ENCODE measurements at places on chromosomes 3 and 15.
A peak's percentile ranks its signal among the peaks of the same experiment; 100 is the strongest.

DNA sequence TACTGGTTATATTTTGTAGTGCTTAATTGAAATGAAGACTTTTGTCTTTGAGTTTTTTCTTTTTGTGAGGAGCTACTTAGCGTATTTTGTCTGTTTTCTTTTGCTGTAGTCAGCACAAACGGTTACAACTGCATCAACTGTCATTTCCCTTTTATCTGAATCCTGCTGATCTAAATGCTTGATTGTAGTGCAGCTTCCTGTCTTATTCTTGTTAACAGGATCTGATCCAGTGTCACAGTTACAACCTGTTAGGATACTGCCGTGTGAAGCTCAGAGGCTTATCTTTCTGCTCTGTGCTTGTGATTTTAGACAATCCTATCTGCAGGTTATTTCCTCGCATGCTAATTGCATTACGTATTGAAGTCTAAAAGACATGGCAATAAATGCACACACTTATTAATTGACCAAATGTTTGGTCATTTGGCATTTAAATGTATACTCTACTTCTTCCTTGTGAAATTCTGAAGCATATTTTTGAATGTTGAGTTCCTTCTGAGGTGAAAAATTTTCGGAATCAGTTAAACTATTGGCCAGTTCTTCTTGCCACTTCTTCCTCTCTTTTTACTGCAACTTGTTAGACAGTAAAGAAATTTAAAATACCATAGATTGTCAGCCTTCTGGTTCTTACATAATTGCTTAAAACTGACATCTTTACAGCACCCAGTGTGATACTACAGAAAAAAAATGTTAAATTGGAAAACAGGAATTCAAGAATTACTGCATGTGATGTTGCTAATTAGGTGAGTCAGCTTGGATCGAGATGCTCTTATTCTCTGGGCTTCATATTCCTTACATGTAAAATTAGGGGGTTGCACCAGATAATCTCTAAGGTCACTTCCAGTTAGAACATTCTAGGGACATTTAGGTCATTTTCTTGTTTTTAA, 168.2 kb downstream of the MBNL1 start:
- H3K27me3 ChIP-seq = no peaks in the 10 kb centered on the region
- DNase-seq = no peak
- H3K4me1 ChIP-seq = peaks cover 68% of the 10 kb centered on the region
- peaks cover 29% of the 10 kb centered on the region for H3K36me3 ChIP-seq
- peak overlapping the region; percentile 63 for H3K4me3 ChIP-seq
- peak overlapping the region; percentile 67 for H3K27ac ChIP-seq

GRCh38 chr3:176661432-176661964, 535.8 kb downstream of the TBL1XR1 start:
- H3K27me3 ChIP-seq = no peaks in the 10 kb centered on the region
- no peaks in the 10 kb centered on the region for H3K4me1 ChIP-seq
- no peak overlapping the region for H3K27ac ChIP-seq
- DNase-seq = no peak
- H3K36me3 ChIP-seq = no peaks in the 10 kb centered on the region

DNA sequence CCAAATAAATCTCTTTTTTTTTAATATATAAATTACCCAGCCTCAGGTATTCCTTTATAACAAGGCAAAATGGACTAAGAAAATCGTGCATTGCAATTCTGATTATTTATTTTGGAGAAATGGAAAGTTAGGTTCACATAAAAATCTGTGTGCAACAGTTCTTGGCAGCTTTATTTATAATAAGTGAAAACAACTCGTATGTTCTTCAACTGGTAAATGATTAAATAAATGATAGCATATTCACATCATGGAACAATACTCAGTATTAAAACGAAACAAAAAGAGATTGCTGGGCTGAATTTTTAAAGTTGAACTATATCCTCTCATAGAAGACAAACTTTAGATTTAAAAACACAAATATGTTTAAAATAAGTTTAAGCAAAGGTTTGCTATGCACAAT, 176.3 kb upstream of the ZNF385D start:
- no peak overlapping the region for H3K27ac ChIP-seq
- no peak overlapping the region for H3K4me3 ChIP-seq
- H3K27me3 ChIP-seq = no peaks in the 10 kb centered on the region

DNA sequence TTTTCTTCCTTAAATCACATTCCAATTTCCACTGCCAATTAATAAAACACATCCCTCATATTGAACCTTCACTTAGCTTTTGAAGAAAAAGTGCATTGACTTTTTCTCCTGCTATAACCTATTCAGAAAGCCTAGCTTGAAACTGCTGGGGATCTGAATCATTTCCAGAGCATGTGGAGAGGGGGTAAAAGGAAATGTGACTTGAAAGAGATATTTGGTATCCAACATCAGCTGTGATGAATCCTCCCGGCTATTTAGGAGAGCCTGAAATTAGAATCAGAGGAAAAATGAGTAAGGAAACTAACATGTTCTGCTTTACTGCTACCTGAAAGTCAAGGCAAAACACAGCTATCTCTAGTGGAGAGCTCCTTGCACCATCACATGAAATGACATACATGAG, 2.6 kb upstream of the GNB5 start:
- H3K4me1 ChIP-seq = no peaks in the 10 kb centered on the region
- no peaks in the 10 kb centered on the region for H3K27me3 ChIP-seq
- no peak overlapping the region for H3K4me3 ChIP-seq
- H3K36me3 ChIP-seq = no peaks in the 10 kb centered on the region
- no peak overlapping the region for H3K27ac ChIP-seq

DNA sequence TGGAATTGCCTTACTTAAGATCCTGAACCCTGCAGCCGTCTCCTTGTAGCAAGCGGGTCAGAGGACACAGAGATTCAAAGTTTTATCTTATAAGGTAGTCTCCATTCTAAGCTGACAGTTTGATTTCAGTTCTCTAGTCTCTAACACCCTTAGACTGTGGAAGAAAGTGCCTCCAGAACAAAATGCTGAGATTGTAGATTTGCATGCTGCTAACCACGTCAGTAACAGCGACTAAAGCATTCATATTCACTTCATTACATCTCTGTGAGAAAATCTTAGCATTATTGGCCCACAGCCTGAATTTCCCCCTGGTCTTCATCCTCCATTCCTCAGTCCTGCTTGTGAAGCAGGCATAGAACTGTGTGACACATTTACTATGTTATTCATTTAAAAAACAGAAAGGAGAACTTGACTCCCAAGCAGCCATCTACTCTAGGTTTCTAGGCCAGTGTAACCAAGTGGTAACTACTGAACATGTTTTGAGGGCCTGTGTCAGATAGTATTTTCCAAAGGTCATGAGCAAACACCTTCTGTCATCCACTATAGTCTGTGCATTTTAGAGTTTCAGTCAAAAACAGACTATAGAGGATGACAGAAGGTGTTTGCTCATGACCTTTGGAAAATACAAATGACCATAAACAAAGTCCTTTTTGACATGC, 27.4 kb downstream of the ARIH2 start:
- no peak for DNase-seq
- H3K4me1 ChIP-seq = peaks cover 29% of the 10 kb centered on the region
- H3K27me3 ChIP-seq = no peaks in the 10 kb centered on the region
- H3K36me3 ChIP-seq = peaks cover 4% of the 10 kb centered on the region
- H3K4me3 ChIP-seq = no peak overlapping the region
- H3K27ac ChIP-seq = peak overlapping the region; percentile 14

Measured in natural killer cell treated with Interleukin-12 subunit alpha and Interleukin-12 subunit beta and Interleukin-15 and Interleukin-18, amount 100 ng/mL, for 72 hours (primary cell).